NCI-H2171 (cell line): ENCODE measurements at places on chromosomes 16 and 17.

GRCh38 chr16:49986351-49987124 lies 38.5 kb upstream of the CNEP1R1 start:
- no peak for DNase-seq

GRCh38 chr17:65797809-65798208 lies 236.4 kb upstream of the AXIN2 start:
- DNase-seq, result no peak

- peak; percentile 54 for DNase-seq
Measured at GRCh38 chr17:5587438-5588032, 3.2 kb upstream of the NLRP1 start.

DNA sequence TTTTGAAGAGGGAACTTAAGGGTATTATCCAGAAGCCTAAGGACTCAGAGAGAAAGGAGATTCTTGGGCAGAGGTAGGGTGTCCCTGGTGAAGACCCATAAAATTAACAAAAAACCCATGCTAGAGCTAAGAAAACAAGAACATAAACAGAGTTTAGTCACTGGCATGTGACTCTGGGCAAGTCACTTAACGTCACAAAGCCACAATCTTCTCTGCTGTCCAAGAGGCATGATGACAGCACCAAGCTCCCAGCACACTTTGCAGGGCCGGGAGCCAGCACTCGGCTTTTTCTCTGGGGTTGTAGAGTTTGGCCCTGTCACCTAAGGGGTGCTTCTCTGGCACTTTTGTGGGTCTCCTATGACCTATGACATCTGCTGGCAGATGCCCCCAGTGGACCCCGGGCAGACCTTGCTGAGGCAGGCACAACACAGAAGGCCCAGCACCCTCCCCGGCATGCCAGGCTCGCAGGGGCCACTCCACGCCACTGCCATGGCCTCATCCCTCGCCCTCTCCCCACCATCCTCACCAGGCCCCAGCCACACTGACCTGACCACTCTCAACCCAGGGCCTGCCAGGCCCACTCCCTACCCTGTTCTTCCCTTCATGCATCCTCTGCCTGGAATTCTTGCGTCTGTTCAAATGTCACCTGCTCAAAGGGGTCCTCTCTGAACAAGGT lies 69.8 kb downstream of the DYNLRB2 start:
- DNase-seq, result no peak

- peak; percentile 23 for DNase-seq
Measured at GRCh38 chr17:68600067-68600930, 868 bp downstream of the FAM20A start.

DNA sequence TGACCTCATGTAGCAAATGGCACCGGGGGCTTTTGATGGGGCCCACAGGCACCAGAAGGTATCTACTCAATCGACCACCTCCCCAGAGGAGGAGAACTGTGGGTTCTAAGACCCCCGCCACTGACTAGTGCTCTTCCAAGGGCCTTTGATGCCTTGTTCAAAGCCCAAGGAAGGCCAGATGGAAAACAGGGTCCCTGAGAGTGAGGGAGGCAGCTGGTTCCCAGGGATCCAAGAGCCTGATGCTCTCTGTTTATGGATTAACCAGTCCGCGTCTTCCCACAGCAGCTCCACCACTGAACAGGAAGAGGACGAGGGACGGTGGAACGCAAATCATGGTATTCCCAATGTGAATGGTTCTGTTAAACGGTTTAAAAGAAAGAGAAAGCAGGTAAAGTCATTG lies 7.6 kb downstream of the PHB1 start:
- DNase-seq, result no peak

DNA sequence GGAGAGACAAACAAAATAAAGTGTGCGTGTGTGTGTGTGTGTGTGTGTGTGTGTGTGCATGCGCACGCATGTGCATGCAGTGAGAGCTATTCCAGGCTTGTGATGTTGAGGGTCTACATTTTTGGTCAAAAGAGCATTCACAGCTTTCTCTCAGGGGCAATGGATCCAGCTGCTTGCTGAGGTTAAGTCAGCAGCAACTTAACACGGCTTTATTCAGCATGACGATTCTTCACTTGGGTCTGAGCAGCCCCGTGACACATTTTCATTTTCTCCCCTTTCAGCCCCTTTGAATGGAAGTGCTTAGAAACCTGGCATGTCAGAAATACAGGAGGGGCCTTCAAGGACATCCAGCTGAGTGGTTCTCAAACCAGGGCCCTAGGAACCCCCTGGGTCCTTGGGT lies 66.4 kb upstream of the MED9 start:
- no peak for DNase-seq
